ENCODE measurements at places on chromosomes 3 and 15.
A peak's percentile ranks its signal among the peaks of the same experiment; 100 is the strongest.

GRCh38 chr3:12986986-12987385, 86.2 kb downstream of the IQSEC1 start:
- DNase-seq = no peak

DNA sequence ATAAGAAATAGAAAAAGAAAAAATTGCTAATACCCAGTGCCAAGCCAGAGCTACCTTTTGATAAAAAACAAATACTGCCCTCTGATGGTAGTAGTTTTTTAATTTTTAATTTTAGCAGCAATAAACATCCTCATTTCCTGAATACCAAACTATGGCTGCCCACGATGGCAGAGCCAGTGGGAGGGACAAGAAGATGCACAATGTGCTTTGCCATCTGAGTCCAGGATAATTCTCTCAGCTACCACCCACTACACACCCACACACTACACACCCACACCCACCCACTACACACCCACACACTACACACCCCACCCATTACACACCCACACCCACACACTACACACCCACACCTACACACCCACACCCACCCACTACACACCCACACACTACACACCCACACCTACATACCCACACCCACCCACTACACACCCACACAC, 17.8 kb downstream of the CEP19 start:
- no peak for DNase-seq

DNA sequence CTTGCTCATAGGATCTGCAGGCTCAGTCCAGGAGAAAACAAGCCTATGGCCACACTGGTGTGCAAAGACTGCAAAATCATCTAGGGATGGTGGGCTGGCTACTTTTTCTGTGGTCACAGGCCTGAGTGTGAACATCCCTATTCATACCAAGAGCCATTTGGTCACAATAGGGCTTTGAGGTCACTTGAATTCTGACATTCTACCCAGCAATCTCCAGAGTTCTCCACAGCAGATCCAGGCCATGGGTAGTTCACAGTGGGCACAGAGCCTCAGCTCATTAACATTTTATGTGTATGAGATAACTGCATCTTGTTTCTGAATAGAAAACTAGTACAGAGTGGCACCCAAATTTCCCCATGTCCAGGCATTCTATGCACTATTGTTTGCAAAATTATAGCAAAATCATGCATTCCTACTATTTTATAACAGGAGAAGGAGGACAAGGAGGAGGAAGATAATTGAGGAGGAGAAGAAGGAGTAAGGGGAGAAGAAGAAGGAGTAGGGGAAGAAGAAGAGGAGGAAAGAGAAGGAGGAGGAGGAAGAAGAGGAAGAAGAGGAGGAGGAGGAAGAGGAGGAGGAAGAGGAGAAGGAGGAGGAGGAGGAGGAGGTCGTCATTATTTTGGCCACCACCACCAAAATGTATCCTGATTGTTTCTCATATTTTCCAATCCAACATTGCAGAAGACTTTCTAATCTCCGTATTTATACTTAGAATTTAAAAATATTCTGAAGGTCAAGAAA, 129.0 kb downstream of the SEMA6D start:
- DNase-seq = no peak

GRCh38 chr3:72549761-72550581, 298.3 kb downstream of the SHQ1 start:
- no peak for DNase-seq

GRCh38 chr15:56978898-56979662, 60.6 kb downstream of the TCF12 start:
- DNase-seq = no peak

DNA sequence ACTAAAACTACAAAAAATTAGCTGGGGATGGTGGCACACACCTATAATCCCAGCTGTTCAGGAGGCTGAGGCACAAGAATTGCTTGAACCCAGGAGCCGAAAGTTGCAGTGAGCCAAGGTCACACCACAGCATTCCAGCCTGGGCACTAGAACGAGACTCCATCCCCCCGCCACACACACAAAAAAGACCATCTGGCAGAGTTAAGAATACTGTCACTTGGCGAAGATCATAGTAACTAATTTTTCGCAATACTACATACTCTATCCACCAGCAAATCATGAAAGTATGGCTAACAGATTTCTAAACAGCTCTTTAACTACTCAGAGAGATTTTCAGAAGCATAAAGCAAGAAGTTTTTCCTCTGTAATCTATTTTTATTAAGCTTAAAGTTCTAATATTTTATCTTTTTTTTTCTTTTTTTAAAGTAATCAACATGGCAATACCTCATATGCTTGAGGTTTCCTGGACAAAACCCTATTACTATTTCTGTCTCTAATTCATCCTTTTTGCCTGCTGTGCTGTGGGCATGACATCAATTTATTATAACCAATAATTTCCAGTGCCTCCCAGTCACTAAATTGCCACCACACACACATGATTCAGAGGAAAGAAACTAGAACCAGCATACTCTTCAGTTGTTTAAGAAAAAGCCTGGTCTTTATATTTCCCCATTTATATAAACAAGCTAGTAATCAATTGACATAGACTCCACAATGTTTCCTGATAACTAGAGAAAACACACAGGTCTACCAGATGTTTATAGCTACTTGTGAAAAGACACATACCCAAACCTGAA, 46.9 kb downstream of the CHSY1 start:
- DNase-seq = no peak

GRCh38 chr3:123444744-123445143, 4.1 kb downstream of the ADCY5 start:
- no peak for DNase-seq

GRCh38 chr15:37940876-37941275, 6.4 kb downstream of the TMCO5A start:
- no peak for DNase-seq

DNA sequence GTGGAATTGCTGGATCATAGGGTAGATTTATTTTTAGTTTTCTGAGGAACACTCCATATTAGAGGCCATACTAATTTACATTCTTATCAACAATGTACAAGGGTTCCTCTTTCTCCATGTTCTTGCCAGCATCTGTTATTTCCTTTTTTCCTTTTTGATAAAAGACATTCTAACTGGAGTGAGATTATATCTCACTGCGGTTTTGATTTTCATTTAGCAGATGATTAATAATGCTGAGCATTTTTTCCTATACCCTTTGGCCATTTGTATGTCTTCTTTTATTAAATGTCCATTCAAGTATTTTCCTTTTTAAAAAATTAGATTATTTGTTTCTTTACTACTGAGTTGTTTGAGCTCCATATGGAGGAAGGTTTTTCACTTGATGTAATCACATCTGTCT, 1189.5 kb downstream of the ZPLD1 start:
- DNase-seq = no peak

DNA sequence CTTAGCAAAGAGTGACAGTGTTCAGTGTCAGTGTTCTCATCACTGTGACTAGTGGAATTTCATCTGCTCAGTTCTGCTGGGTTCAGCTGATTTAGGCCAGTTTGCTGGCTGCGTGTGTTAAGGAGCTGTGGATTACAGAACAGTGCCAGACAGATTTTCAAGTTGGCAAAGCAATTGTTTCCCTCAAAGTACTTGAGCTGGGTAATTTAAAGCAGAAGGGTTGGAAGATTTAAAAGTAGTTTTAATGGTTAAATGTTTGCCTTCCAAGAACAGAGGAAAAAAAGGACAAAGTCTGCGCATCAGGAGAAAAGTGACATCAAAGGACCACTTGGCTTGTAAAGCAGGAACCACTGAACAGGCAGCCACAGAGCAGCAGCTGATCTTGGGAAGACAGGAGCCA, 8.7 kb downstream of the ESYT3 start:
- no peak for DNase-seq

DNA sequence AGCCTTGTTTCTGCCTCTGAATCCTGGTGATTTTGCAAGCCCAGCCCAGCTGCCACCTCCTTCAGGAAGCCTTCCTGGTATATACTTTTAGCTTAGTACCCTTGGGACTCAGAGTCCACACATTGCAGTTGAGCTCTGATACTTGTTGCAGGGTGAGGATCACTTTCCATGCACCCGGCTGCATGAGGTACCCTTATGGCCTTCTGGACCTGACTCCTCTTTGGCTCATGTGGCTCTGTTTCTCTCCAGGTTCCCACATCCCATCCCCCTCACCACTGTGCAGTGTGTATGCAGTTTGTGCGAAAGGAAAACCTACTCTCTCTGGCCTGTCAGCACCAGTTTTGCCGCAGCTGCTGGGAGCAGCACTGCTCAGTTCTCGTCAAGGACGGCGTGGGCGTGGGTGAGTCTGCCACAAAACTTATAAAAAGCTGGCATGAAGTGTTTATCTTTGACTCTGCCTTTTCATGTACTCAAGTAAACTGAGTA, 23.1 kb upstream of the P4HTM start:
- no peak for DNase-seq

DNA sequence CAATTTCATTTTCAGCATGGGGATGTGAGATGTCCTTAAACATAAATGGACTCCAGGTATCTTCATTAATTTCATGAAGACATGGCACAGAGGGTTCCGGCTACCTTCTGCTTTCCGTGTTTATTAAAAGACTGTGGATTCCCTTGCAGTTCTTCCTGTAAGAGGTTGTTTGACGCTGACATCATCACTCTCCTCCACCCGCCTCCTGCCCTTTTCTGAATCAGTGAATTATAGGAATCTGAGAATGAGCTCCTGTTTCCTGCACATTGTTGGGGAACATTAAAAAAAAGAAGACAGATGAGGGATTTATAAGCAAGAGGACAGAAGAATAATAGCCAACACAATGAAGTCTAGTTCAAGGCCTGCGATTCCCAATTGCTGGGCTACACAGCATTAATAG, 191.3 kb downstream of the LPP start:
- no peak for DNase-seq

- DNase-seq = no peak
Observed at GRCh38 chr15:65087873-65088642, 11.5 kb downstream of the KBTBD13 start.

DNA sequence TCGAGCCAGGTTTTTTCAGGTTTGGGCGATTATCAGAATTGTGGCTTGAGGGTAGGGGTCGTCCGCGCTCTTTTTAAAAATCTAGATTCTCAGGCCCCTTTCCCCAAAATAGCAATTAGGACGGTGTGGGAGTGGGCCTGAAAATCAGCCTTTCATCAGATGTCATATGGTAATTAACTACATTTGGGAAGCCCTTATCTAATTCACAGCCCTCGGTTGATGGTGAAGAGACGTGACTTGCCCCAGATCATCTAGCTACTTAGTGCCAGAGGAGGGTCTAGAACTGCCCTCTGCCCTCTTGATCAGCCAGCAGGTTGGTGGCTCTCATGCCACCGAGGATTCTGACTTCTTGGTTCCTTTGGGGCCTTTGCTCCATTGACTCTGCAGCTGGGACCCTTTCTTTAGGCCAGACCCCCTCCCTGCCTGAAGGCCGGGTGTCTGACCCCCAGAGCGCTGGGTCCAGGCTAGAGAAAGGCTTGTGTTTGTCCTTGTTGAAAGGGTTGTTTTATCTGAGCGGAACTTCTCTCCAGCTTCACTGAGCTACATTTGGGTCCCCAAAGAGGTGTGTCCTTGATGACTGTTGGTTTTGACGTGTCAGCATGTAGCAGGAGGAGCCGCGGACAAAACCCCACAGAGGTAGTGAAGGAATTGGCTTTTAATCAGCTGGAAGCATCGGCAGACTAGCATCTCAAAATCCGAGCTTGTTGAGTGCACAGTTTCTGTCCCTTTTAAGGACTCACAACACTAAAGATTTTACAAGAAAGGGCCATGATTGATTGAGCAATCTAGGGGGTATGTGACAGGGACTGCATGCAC, 857 bp downstream of the AEN start:
- no peak for DNase-seq

GRCh38 chr3:164539215-164539614, 539.1 kb downstream of the SI start:
- DNase-seq = no peak

DNA sequence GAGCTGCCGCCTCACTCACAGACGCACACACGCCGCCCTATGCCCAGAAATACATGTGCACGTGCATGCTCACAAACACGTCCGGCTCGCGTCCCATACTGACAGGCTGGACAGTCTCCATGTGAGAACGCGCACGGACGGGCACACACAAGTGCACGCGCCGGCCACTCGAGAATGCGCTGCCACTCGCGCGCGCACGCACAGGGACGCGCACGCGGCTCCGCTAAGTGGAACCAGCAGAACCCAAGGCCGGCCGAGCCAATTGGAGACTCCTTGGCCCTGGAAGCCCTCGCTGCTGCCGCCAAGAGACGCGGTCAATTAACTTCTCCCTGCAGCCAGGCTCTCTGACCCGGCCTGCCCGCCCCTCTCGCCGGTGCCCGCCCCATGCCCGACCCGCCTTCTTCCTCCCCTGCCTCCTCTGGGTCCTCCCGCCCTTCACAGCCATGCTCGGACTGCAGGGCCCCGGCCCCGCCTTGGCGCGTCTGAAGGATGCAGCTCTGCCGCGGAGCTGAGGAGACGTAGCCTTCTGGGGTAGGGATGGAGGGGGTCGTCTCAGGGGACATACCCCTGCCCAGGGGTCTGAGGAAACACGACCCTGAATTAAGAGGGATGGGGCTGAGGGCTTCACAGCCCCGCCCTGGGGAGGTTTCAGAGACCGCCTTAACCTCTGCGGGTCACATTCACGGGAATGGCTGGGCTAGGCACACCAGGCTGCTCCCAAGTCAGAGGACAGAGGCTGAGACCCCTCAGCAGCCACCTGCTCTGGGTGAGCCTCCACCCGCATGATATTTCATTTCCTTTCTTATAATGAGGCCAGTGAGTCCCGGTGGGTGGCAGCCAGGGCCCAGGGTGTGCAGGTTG, 15.0 kb downstream of the PTH1R start:
- peak; percentile 83 for DNase-seq

GRCh38 chr3:122233101-122233952, 49.9 kb downstream of the CASR start:
- DNase-seq = no peak

DNA sequence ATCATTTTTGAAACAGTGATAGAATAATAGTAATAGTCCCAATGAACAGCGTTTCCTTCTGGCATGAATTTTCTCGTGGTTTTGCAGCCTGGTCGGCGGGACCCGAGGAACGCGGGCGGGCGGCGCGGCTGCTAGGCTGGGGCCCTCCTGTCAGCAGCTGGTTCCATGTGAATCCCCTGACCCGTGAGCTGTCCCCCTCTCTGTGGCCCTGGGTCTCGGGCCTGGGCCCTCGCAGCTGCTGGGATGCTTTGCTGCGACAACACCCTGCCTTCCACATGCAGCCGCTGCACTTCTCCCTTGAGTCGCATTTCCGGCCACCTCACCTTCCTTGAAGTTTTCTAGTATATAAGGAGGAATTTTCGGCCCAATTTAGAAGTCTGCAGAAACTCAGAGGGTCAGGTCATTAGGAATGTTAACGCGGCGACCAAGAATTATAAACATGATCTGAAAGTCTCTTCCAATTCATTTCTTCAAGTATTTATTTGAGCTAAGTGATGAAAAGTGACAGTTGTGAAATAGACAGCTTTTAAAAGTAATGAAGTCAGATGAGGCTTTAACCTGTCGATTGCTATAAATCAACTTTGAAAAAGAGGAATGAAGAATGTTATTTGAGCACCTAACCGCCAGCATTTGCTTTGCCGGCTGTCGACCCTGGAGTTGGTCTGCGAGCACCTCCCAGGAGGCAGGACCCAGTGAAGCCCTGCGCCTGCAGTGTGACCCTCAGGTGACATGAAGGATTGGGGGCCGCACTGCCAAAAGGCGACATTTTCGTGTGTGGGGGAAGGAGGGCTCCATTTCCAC, 27.7 kb downstream of the NR2F2 start:
- peak; percentile 62 for DNase-seq
